Stimulated activated CD4-positive, alpha-beta T cell treated with anti-CD3 and anti-CD28 coated beads, Interleukin-4, amount 100 ng/mL, for 4 hours (primary cell): ENCODE measurements at places on chromosomes 6 and 20.

DNA sequence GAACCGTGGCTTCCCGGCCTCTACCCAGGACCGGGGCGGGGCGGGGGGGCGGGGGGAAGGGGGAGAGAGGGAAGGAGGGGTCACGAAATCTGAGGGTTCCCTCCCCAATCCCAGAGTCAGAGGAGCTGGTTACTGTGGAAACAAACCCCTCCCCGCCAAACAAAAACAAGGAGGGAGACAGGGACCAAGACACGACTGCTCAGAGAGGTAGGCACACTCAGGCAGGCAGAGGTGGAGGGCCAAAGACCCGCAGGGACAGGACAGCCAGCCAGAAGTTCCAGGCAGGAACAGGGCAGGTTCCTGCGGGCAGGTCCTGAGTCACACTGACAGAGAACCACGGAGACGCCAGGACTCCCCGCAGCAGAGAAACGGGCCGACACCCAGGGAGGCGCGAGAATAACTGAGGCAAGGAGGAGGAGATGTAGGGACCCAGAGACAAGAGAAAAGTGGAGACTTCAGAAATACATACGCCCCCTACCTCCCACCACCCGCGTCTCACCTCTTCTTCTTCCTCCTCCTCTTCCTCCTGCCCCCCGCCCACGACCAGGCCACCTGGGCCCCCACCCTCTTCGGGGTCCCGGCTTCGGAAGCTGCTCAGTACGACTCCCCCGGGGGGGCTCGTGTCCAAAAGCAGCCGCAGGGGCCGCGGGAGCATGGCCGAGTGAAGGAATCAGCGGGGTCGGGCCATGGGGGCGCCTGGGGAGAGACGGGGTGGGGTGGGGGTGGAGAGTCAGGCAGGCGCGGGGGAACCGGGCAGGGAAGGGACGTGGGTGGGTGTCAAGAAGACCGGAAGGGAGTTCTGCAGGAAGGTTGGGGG, 578 bp downstream of the RGL2 start:
- no peak for DNase-seq

- no peak for DNase-seq
Observed at GRCh38 chr6:156857573-156857972, 80.4 kb downstream of the ARID1B start.

DNA sequence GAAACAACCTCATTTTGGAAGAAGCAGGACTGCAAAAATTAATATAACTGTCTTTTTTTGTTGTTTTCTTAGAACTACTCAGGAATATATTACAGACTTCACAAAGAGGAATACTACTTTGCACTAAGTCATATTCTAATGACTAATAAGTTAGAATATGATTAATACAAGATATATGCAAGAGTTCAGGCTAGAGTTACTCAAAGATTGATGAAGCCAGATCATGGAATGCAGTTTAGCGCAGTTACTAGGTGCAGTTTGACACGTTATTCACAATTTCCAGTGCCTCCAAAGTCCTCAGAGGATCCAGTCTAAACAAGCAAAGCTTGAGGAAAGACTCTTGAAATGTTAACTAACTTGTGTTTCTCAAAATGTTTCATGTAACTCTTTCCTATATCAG, 1.2 kb upstream of the MYCT1 start:
- DNase-seq = no peak

DNA sequence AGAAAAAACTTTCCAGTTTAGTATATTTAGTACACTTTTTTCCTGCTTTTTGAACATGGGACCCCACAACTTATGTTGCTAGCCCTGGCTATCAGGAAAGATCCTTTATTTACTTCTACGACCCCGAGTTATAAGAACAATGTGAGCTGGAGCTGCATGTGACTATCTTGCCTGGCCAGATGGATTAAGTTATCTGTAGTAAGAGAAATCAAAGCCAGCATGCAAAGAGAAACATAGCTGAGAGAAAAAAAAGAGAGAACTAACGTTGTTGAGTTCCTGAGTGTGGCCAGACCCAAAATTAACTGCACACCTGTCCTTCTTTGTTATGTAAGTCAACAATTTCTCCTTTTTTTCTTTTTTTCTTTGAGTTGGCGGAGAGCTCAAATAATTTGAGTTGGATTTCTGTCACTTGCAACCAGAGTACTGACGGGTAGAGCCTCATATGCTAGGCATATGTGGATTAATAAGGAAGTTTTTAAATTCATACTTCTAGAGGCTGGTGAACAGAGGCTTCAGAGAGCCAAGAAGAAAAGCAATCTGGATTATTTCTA, 219.5 kb downstream of the HACE1 start:
- DNase-seq = no peak

DNA sequence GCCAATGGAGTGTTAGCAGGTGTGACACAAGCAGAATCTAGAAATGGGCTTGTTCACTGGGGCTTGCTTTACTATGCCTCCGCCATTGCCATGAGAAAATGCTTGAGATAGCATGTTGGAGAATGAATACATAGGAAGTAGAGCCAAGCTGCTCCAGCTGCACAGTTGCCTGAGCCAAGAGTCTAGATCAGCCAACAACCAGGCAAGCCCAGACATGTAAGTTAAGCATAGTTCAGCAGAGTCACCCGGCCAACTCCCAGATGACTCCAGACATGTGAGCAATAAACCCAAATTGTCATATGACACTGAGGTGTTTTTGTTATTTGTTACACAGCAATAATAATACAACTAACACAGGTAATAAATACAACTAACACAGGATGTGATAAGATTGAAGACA, 167.9 kb downstream of the HAO1 start:
- no peak for DNase-seq

DNA sequence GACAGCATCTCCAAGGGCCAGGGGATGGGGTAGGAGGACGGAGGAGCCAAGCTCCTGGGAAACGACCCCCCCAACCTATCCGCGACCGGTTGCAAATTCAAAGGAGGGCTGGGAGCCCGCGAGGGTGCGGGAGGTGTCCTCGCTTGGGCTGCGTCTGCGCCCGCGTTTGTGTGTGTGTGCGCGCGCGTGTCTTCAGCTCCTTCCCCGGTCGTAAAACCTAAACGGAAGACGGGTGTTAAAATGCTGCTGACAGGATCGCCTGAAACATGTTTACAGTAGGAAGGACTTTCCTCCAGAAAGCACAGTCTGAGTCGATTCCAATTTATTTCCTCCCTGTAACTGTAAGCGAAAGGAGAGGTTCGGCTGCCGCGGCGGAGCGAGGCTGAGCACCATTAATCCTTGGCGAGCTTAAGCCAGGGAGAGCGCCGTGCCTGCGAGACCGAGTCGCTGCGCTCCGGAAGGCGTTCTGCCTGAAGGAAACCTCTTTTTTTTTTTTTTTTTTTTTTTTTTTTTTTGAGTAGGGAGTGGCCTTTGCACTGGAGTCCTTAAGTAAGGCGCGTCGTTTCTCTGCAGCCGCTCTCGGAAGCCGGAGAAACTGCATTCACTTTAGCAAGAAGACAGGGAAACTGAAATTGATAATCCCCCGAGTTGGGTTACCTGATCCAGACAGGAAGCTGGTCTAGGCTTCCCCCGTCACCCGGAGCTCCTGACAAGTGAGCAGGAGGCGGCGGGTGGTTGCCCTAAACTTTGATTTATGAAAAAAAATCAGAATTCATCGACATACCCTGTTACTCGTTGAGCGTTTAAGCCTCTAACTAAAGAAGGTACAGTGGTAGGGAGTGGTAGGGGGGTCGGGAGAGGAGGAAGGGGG, 4.8 kb upstream of the SOX4 start:
- DNase-seq = no peak

- DNase-seq = no peak
Observed at GRCh38 chr20:48923149-48923718, 1.7 kb downstream of the ARFGEF2 start.

DNA sequence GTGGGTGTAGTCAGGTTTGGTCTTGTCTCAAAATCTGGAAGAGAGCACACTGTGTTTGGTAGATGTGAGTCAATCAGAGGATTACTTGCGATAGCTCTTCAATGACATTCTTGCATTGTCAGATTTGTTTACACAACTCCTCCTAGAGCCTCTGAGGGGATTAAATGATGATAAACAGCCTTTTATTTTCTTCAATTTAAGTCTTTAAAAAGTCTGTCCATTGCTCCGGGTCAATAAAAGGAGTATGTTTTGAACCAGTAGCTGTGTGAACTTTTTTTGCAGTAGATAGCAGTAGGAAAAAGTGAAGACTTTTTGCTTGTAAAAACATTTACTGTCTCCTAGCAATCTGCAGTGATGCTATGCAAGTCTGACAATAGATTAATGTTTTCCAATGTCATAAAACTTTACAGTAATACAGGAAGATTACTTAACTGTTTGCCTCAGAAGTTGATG, 49.9 kb downstream of the GJA1 start:
- DNase-seq = no peak

DNA sequence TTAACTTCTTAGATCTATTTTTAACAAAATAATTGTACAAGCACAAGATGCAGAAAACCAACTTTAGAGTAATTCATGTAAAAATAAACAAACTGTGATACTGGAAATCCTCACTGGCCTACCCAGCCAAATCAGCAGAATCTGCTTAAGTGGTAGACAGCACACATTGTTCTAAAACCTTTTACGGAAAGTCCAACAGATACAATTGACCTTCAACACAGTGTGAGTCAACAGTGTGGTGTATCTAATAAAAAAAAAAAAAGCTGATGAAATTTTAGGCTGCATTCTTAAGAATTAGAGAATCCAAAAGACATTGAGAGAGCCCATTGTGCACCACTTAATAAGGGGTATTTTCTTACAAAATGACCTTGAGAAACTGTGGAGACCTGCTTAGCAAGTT, 174.5 kb downstream of the COL21A1 start:
- no peak for DNase-seq

GRCh38 chr6:37980222-37980595, 160.7 kb downstream of the ZFAND3 start:
- DNase-seq = no peak

- no peak for DNase-seq
Observed at GRCh38 chr6:131054392-131055250, 8.4 kb downstream of the EPB41L2 start.

DNA sequence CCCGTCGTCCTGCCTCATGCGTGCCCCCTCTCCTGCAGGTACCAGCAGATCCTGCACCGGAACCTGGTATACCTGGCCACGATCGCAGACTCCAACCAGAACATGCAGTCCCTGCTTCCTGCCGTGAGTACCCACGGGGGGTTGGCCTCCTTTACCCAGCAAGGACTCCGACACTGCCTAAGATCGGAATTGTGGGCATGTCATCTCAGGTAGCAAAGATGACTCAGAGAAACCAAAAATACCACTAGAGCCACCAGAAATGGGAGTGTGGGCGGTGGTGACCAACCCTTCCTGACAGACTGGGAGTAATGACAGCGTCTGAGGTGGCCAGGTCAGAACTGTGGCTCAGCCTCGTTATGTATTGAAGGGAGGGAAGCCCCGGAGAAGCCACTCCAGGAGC, 16.3 kb downstream of the SS18L1 start:
- DNase-seq = peak; percentile 31

DNA sequence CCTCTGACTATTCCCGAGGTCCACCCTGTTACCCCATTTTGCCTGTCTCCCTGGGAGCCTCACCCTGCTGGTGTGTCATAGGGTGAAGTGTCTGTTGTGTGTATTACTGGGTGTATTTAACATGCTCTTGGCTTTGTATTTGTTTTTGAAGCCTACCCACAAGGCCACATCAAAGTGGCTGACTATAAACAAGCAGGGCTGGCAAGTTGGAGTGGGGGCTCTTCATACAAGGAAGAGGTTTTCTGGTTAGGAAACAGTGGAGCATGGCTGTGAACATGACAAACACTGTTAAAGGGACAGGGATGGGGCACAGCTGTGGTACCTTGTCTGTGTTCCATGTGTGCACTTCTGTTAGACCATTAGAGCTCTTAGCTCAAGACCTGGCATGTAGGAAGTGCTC, 26.3 kb downstream of the HECA start:
- DNase-seq = peak; percentile 61

DNA sequence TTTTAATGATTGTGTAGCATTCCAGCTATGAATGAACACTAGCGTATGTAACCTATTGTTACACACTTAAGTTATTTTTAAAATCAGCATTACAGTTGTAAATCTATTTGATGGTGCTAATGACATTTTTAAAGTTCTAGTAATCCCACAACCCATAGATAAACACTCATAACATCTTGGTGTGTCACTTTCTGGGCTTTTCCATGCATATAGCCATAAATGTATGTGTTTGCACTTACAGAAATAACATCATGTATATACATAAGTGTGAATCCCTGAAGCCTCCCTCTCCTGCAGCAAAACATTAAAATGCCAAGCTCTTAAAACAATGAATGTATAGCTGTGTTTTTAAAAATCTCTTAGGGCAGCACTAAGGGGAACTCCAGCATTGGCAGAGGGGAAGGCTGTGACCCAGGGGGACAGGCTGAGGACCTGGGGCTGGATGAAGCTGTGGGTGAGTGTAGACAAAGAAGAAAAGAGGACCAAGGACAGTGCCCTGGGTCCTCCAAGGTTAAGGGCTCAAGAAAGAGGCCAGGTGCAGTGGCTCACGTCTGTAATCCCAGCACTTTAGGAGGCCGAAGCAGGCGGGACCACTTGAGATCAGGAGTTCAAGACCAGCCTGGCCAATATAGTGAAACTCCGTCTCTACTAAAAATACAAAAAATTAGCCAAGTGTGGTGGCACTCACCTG, 929 bp upstream of the CENPB start:
- DNase-seq = no peak

DNA sequence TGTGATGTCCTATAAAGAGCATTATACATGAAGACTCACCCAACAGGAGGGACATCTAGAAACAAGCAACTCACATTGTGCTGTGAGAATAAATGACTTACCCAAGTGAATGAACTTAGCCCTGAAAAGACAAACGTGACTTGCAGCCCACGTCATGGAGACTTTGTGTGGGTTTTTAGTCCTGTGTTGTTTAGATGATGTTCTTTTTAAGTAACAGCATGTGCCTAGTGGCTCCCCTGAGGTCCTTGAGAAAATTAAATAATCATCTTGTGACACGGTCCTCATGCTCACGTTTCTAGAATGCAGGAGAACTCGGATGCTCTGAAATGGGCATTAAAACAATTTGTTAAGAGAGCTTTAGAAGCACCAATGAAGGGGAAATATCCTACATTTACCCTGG, 165.1 kb downstream of the SASH1 start:
- DNase-seq = no peak

- no peak for DNase-seq
Observed at GRCh38 chr6:142797159-142797558, 147.8 kb downstream of the HIVEP2 start.

GRCh38 chr20:23476015-23476754, 14.7 kb upstream of the CST8 start:
- no peak for DNase-seq

DNA sequence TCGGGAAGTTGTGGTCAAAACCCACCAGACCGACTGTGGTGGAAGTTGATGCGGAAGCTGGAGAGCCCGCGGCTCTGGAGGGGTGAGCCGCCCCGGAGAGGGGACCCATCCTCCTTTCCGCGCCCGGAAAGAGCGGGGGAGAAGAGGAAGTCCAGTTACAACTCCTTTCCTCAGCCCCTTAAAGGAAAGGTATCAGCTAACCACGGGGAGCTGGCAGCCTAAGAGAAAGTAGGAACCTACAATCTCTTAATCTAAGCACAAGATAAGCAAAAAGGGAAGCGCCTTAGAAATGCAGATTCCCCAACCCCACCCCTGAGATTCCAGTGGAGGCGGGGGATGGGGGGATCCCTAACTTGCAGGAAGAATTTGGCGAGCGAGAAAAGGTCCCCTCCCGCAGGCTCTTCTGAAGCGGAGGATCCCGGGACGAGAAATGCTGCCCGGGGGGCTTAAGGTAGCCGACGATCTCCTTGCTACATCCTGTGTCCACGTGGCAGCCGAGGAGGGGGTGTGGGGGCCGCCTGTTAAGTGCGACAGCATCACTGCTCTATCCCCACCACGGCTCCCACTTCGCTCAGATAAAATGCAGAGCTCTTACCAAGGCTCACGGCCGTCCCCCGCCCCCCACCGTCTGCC, 87.5 kb downstream of the ZFP64 start:
- no peak for DNase-seq
